Activated CD4-positive, alpha-beta T cell treated with anti-CD3 and anti-CD28 coated beads for 1 hour (primary cell): ENCODE measurements at places on chromosomes 11 and 22.

DNA sequence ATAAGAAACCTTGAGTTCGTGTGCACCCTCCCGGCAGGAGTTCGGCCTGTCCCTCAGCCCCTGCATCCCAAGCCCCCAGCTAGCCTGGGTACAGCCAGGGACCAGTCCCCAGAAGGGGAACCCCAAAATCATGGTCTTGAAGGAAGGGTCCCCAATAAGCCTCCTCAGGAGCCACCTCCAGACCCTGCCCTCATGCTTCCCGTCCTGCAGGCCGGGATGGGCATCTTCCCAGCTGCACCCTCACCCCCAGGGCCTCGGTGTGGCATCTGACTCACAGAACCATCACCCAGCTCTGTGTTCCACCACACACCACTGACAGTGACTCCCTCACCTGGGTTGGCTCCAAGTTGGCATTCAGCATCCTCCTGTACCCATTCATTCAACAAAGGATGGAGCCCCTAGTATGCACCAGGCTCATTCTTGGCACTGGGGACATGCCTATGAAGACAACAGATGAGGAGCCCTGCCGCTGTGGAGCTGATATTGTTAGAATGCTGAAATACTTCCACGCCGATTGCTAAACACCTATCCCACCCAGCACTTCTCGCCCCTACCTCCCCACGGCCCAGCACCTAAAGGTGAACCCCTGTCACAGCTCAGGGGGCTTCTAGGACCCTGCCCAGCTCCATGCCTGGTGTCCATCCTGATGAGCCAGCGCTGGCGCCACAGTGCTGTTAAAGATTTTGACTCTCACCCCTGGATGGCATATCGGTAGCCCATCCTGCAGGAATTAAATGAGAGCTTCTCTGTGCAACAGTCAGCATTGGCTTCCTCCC lies 77.8 kb downstream of the BUD13 start:
- DNase-seq: no peak

- DNase-seq: no peak
Measured at GRCh38 chr11:126257764-126258163, 10.9 kb downstream of the SRPRA start.

DNA sequence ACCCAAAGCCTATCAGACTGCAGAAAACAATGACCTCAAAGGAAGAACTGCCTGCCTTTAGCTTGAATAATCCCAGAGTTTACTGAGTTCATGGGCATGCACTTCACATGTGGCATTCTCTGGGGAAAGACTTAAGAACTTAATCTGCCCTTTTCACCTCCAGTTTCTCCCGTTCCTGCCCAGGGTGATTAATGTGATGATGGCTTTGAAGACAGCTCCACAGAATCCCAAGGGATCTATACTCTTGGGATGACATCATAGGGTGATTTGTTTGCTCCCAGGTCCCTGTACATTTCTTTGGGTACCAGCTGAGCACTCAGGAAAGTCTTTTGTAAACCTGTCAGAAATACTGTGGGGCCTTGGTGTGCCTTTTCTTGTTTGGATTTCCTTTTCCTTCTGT lies 14.0 kb downstream of the FJX1 start:
- DNase-seq: no peak

DNA sequence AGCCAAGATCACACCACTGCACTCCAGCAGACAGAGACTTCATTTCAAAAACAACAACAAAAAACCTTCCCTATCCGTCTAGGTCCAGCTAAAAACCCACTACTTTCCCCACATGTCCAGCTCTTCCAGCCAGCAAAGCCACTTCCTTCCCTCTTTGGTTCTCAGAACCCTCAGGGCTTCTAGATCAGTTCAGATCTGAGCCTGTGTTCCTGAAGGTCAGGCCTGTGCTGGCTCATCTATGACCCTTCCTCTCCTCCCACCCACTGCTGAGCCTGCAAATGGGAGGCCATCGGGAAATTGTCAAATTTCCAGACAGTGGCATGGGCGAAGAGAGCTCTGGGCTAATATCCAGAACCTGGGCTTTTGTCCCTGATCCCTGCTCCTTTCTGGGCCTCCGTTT lies 37.8 kb downstream of the SLCO2B1 start:
- DNase-seq: no peak

GRCh38 chr11:57417056-57417455 lies 9.9 kb downstream of the SLC43A3 start:
- no peak for DNase-seq

GRCh38 chr11:6094186-6094585 lies 13.3 kb upstream of the OR56B4 start:
- DNase-seq: no peak

DNA sequence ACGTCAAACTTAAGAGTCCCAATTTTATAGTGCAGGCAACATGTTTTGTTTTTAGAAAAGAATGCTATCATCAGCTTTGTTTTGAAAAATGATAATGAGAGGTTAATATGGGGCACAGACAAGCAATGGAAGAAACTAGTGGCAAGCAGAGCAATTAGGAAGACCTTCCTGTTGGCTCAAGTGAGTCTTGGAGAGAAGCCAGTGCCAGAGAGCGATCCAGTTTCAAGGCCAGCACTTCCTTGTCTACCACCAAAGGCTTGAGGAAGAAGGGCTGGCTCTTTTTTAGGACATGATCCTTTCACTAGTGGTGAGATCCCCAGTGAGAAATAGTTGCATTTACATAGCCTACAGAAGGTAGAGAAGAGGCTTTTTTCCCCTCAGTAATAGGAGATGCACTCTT lies 1340.7 kb downstream of the LRRC4C start:
- DNase-seq: no peak

GRCh38 chr11:44851496-44851895 lies 99.2 kb downstream of the TP53I11 start:
- DNase-seq: no peak

DNA sequence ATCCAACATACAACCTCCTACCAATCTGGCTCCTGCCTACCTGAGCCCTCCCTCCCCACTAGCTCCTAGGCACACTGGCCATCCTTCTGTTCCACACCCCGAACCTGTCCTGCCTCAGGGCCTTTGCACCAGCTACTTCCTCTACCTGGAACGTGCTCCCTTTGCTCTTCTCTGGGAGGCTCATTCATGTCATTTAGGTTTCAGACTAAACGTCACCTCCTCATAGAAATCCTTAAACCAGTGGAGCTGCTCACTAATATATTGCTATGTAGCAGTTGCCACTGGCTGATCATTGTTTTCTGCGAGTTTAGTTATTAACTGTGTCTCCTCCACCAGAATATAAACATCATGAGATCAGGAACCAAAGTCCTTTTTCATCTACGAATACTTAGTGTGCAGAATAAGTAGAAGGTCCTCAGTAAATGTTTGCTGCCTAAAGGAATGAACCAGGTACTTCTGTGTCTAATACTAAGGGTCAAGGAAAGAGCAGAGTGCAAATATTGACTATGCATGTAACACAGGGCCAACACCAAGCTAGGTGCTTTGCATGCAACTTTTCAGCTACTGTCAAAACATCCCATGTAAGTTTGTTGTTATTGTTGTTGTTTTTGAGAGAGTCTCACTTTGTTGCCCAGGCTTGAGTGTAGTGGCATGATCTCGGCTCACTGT lies 277.6 kb upstream of the SYN3 start:
- DNase-seq: no peak

DNA sequence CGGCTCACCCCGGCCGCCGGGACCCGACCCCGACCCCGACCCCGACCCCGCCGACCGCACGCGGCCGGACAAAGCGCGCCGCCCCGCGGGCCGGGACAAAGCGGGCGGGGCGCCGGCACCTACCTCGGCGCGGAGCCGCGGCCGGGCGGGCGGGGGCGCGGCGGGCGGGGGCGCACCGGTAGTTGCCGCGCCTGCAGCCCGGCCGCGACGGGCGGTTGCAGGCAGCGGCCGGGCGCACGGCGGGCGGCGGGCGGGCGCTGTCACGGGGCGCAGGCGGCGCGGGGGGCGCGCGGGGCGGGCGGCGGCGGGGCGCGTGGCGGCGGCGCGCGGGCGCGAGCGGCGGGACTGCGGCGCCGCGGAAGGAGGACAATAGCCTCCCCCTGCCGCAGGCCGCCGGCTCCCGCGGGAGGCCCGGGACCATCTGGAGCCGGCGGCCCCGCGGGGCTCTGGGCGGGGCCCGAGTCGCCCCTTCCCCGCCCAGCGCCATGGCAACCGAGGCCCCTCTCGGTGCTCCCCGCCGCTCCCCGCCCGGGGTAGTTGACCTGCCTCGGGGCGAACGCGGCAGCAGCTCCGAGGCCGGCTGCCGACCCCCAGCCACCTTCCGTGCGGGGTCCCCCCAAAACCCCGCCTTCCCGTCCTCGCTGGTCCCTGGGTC lies 851 bp downstream of the SPTBN2 start:
- no peak for DNase-seq

- DNase-seq: no peak
Measured at GRCh38 chr22:16968218-16968595, 39.8 kb downstream of the GAB4 start.

- no peak for DNase-seq
Measured at GRCh38 chr11:2143799-2144543, 4.8 kb upstream of the IGF2 start.

GRCh38 chr11:79290761-79291160 lies 150.1 kb downstream of the TENM4 start:
- no peak for DNase-seq

- DNase-seq: no peak
Measured at GRCh38 chr11:44444770-44445321, 120.6 kb upstream of the CD82 start.

DNA sequence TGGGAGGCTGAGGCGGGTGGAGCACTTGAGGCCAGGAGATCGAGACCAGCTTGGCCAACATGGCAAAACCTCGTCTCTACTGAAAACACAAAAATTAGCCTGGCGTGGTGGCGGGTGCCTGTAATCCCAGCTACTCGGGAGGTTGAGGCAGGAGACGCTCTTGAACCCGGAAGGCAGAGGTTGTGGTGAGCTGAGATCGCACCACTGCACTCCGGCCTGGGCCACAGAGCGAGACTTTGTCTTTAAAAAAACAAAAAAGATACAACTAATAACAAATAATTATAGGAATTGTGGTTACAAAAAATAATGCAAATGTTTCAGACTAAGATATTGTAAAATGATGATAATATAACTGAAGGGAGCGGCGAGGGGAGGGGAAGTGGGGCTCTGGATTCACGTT lies 90.3 kb upstream of the RTL6 start:
- no peak for DNase-seq

DNA sequence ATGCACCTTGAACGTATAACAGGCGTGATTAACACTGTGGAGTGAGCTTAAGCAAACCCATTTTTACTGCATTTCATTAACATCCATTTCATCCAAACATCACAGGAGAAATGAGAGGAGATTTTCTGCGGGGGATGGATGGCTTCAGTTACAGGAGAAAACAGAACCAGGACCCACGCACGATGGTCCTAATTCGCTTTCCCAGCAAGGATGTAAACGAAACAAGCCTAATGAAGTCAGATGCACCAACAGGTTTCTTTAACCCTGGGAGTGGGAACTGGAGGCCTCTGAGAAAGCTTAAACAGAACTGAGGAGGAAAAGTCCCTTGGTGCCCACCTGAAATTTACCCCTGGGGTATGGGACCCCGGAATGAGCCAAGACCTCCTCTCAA lies 2.7 kb downstream of the CADM1 start:
- no peak for DNase-seq

- no peak for DNase-seq
Measured at GRCh38 chr11:126862664-126863243, 137.8 kb downstream of the KIRREL3 start.

- DNase-seq: no peak
Measured at GRCh38 chr11:108616549-108616948, 23.0 kb upstream of the EXPH5 start.

GRCh38 chr11:67302571-67303131 lies 679 bp upstream of the SSH3 start:
- no peak for DNase-seq

DNA sequence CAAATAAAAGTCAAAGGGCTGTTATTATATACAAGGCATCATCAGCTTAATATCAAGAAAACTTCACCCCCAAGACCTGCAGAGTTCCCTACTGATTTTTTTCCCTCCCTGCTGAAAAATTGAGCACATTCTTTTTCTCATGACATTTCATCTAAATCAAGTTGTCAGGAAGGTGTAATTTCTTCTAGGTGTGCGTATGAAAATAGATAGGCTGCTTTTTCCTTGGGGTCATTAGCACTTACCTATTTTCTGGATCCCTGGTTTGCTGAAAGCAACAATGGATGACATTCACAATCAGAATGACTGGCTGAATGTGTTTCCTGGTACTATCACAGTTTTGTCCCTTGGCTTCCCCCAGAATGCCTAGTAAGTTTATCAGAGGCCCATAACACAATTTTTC lies 225.0 kb upstream of the KIRREL3 start:
- DNase-seq: no peak

DNA sequence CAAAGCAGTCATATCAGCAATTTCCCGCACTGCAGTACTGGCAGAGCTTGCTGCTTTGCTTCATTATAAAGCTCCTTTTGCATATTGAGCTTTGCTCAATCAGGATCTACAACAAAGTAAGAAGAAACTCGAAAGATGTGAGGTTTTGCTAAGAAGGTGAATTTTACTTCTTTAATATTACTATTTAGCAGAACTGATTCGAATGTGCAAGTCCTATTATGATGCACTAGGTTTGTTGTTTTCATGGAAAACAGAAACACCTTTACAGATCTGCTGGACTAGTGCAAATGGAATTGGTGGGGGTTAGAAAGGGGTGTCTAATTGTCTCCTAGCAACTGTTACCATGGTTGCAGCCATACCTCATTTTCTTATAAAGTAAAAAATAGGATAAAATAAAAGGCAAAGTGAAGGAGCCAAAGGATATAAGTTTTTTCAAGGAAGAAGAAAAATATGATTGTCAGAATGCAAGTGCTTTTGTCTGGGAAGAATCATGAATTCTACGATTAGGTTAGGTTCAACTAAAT lies 153.2 kb downstream of the MSANTD4 start:
- no peak for DNase-seq

DNA sequence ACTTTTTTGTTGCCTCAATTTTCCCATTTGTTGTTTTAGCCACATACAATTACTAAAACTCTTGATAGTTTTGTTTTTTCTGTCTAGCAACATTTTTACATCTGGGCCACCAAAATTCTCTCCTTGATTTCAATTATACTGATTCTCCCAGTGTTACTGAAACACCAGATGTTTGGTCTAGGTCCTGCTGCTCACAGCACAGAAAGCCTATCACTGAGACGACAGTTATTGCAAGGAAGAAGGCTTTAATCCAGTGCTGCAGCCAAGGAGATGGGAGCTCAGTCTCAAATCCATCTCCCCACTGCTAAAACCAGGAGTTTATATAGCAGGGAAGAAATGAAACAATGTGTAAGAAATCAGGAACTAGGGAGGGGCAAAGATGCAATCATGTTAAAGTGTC lies 837.7 kb upstream of the CNTN5 start:
- no peak for DNase-seq

- no peak for DNase-seq
Measured at GRCh38 chr22:20112623-20113511, 3.0 kb upstream of the RANBP1 start.

GRCh38 chr11:122709039-122709760 lies 53.7 kb downstream of the UBASH3B start:
- no peak for DNase-seq

GRCh38 chr22:17907748-17908051 lies 116.7 kb downstream of the MICAL3 start:
- DNase-seq: no peak

- no peak for DNase-seq
Measured at GRCh38 chr22:44550711-44551491, 52.9 kb upstream of the RTL6 start.

- DNase-seq: no peak
Measured at GRCh38 chr22:22048981-22049531, 66.5 kb upstream of the TOP3B start.
